Upper lobe of left lung (tissue), 6 donors: ENCODE measurements at places on chromosomes 11 and 22. TPM values are rescaled to one million over a fixed set of nuclear protein-coding genes. Genes with fewer than 3 reads are reported as not detected.

GRCh38 chr11:22065472-22065871 lies 127.4 kb upstream of the ANO5 start:
- DNase-seq: no peak
- H3K36me3 ChIP-seq: no peaks in the 10 kb centered on the region
- H3K27ac ChIP-seq: no peak overlapping the region
- no peak overlapping the region for H3K4me3 ChIP-seq
- H3K4me1 ChIP-seq: no peaks in the 10 kb centered on the region

P2RX6 gene
- 0.74 TPM for total RNA-seq

DNA sequence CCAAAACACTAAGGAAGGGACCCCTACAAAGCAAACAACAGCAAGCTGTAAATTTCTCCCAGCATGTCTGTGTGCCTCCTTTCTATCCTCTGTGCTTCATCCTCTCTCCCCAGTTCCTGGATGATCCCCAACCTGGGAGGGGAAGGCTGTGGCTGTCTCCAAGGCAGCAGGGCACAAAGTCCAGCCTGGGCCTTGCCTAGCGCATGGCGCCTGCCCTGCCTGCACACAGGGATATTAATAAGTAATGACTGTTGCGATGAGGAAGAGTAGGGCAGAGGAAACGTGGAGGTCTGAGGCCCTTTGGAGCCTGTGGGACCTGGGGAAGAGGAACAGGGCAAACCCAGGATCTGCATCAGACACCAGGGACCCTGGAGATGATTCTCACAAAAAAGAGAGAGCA lies 2.0 kb downstream of the USH1C start:
- no peak for DNase-seq
- no peak overlapping the region for H3K27ac ChIP-seq
- H3K36me3 ChIP-seq: no peaks in the 10 kb centered on the region
- no peak overlapping the region for H3K4me3 ChIP-seq
- no peaks in the 10 kb centered on the region for H3K27me3 ChIP-seq

BEST1 gene
- total RNA-seq: 8.7 TPM

DNA sequence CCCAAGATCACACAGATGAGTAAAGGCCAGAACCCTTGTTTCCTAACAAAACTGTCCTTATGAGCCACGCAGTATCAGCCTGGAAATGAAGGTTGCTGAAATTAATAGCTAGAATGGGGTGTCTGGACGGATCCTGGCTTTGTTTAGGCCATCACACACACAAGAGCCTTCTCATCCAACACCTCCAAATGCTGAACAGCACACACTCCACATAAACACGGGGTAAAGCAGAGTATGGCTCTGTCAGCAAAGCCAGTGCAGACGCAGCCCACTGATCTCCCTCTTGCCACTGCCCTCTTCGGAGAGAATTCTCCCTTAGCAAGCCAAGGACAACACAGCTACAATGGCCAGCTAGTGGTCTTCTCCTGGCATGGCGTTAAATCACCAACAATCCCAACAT lies 392.6 kb upstream of the SYN3 start:
- no peaks in the 10 kb centered on the region for H3K27me3 ChIP-seq
- no peak overlapping the region for H3K4me3 ChIP-seq
- no peaks in the 10 kb centered on the region for H3K4me1 ChIP-seq
- no peak overlapping the region for H3K27ac ChIP-seq

MAPK8IP1 gene
- 5.4 TPM for total RNA-seq

BTG4 gene
- total RNA-seq: 4.1 TPM

KCNQ1OT1 gene
- 1.1 TPM for total RNA-seq
